ENCODE measurements at places on chromosomes 1 and 21. TPM values are rescaled to one million over a fixed set of nuclear protein-coding genes. Genes with fewer than 3 reads are reported as not detected.

Gene IL6R
- total RNA-seq: 12.8 TPM

Gene CD34
- total RNA-seq: under 0.01 TPM

Gene CLIC6
- 1.8 TPM for total RNA-seq

Gene EVA1C
- 4.6 TPM for total RNA-seq

Gene KCNE2
- not detected for total RNA-seq

Gene C1orf226
- total RNA-seq: under 0.01 TPM

Gene GNL2
- 56.0 TPM for total RNA-seq

Gene PIK3C2B
- 1.0 TPM for total RNA-seq

Gene S100A16
- 121 TPM for total RNA-seq

Gene ST6GALNAC5
- total RNA-seq: 1.3 TPM
